Prostate gland (tissue), 2 donors: ENCODE measurements at places on chromosomes 6 and 20.

- no peak for DNase-seq
Measured at GRCh38 chr20:22824077-22824476, 211.0 kb upstream of the SSTR4 start.

DNA sequence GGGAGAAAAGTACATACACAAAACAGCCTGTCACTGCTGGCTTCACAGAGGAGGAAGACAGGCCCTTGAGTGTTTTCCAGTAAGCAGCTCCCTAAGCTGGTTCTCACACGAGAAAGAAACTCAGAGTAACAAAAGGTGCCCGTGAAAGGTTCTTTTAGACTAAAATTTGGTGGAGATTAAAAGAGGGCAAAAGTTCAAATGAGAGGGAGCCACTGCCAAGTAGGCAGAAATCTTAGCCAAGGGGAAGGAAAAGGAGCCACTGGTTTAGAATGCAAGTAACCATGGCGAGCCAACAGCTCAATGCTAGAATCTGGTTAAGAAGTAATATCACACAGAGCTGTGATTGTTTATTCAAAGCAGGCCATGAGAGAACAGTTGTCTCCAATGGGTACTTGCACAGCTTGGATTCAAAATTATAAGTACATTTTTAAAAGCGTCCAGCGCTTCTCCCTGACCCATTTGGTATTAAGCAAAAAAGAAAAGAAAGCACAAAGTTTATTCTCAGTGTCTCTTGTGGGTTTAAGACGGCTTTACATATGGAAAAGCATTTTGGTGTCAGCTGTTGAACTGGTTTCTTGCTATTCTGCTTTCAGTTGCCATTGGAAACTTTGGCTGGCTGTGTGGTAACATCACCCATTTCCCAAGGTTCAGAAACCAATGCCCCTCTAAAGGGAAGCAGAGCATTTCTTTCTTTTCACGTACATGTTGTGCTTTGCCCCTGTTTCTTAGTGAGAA, 648.5 kb downstream of the RNF144B start:
- no peak for DNase-seq

DNA sequence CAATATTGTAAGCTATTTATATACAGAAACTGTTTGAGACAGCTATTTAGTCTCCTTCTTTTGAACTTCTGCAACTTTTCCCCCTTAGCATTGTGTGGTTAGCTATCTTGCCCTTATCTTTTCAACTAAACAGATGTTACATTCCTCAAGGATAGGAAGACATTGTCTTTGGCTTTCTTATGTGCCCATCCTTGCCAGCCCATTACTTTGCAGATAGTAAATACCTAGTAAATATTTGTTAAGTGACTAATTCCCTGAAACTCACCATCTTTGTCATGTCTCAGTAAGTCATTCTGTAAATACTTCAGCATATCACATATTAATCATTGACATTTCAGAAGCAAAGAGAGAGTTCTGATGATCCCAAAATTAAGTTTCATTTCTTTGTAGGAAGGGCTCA, 69.1 kb upstream of the FLRT3 start:
- DNase-seq = no peak

GRCh38 chr6:159844737-159845645, 44.9 kb downstream of the PNLDC1 start:
- no peak for DNase-seq

GRCh38 chr6:53335224-53335994, 13.3 kb downstream of the ELOVL5 start:
- no peak for DNase-seq

DNA sequence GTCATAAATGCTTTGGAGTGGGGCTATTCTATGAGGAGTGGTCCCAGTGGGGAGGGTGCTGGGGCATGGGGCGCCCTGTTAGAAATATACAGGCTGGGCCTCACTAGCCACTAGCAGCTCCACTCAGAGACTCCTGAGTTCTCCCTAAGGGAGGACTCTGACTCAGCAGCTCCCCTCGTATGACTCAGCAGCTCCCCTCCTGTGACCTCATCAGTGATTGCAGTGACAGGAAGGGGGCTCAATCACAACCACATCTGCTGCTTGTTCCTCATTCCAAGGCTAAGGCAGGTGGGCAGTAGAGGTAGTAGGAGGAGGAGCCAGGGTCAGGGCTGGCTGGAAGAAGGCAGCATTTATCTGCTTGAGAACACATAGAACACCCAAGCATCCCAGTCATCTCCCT, 73.7 kb downstream of the PRND start:
- no peak for DNase-seq

DNA sequence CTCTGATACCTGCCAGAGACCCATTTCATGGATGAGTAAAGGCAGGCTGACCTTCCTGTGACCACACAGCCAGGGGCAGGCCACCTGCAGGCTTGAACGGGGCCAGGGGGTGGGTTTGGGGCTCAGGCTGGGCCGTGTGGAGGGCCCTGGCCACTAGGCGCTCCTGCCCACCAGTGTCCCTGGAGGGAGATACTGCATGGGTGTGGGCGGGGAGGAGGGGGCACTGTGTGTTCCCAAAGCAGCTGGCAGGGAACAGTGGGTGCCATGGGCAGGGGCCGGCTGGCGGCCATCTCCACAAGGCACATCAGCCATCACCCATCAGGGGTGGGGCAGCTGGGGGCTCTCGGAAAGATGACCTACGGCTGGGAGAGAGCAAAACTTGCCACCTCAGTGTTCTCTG, 15.4 kb downstream of the SRC start:
- no peak for DNase-seq

DNA sequence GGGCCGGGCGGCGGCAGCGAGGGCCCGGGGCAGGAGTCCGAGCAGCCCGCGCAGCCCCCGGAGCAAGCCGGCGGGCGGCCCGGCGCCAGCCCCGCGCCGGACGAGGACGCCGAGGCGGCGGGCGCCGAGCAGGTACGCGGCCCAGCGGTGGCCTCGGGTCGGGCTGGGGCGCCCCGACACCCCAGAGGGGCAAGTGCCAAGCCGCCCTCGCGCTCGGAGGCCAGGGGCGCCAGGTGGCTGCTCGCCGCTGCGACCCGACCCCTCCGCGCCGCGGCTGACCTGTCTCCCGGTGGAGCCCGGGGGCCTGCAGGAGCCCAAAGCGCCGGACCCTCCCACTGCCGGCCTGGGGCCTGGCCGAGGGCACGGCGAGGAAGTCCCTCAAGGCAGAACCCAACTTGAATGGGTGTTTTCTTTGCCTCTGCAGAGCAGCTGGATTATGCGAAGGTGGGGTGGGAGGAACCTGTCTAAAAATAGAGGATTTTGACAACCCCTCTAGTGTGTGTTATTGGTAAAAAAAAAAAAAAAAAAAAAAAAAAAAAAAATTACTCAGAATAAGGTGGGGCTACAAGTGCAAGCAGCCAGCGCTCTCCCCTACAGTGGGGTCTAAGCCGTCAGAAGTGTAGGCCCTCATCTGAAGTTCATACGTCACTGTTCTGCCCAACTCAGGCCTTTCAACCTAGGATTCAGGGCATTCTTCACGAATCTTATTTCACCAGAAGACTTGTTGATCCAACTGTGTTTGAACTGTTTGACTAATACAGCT, 609 bp downstream of the OGFRL1 start:
- DNase-seq = peak; percentile 14

- DNase-seq = no peak
Measured at GRCh38 chr6:168093071-168093505, 14.1 kb upstream of the FRMD1 start.

DNA sequence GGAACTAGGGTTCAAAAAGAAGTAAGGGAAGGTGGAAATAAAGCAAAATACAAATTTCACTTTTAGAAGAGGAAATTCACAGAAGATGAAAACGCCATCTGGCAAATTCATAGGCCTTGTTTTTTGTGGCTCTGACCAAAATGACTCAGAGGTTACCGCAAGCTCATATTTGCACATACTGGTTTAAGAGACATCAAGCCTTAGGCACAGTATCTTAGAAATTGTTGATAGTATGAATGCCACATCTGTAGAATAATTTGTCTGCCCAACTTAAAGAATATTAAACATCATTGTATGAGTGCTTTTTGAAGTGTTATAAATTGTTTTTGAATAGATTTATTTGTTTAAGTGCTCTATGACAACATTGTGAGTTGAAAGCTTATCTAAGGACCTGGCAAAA, 10.6 kb downstream of the TAAR1 start:
- no peak for DNase-seq
